ENCODE measurements at places on chromosomes 3 and 15.

DNA sequence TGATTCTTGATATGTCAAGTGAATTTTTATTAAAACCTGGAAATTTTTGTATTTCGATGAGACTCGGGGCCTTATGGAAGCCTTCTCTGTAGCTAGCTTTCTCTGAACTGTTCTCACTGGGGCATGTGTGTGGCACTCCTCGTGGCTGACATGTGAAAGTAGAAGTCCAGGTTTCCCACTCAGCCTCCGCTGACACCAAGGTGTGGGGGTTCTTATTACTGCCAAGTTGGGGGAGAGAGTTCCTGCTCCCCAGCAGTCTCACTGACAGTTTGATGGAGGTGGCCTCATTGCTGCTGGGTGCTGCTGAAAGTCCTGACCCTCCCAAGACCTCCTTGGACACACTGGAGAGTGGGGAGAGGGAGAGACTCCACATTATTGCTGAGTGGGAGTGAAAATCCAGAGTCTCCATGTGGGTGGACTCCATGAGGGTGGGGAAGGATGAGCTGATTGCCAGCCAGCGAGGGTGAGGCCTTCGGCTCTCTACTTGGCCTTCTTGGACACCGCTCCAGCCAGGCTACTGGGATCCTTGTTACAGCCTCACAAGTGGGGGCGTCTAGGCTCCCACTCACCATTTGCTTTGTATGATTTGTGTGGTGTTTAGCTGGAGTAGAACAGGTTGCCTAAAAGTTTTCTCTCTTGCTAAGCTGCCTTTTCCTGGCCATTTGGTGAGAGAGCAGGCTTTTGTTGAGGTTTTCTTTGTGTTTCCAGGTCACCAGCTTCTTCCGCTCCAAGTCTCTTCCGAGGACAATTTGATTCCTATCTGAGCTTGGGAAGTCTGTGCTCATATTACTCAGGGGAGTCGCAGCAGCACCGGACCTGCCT is 64.1 kb downstream of the LSM3 start:
- no peak for DNase-seq

DNA sequence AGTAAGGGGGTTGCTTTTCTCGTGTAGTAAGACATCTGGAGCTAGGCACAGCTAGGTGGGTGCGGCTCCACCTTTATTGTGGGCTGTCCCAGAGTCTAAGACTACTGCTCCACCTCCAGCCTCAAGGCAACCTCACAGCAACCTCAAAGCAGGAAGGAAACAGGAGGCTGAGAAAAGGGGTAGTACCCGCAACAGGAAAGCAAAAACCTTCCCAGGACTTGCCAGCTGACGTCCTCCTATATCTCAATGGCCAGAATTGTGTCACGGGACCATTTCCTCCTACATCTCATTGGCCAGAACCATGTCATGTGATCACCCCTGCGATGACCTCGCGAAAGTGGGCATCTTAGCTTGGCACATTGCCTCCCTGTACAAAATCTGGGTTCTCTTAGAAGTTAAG is 4.3 kb upstream of the GPR160 start:
- no peak for DNase-seq

DNA sequence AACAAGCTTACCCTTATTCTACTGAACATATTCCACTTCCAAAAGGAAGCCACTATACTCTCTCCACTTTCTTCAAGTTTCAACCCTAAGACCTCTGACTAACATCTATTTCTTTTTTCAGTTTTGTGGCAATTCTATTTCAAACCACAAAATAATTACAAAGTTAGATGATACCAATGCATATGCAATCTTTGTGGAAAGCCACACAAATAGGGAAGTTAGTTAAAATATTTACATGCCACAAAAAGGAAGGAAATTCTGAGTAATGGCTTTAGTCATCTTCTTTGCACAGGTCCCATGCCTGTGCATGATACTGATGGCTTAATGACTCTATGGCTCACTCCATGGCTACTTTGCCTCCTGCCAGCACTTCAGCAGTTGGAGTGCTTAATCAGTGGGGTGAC is 57.0 kb upstream of the MCTP2 start:
- no peak for DNase-seq

- no peak for DNase-seq
These were observed 270.3 kb upstream of the LRRFIP2 start for GRCh38 chr3:37444696-37445095.

- no peak for DNase-seq
These were observed 500.6 kb upstream of the MCTP2 start for GRCh38 chr15:93730724-93731123.

- no peak for DNase-seq
These were observed 142.5 kb upstream of the C2CD4B start for GRCh38 chr15:62307551-62307950.

DNA sequence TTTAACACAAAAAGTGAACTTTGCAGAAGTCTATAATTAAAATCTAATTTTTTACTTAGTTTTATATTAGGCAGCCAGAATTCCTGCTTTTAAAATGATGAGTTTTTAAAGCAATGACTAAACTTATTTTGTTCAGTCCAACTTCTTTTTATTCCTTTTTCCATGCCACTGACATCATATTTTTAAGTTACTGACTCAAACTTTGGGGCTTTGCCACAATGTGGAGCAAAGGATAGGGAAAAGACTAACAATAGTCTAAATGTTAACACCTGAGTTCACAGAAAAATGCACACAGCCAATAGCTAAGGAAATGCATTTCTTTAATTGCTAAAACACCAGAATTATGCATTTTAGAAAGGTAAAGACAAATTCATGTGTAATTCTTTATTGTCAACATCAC is 647.6 kb upstream of the DPPA4 start:
- no peak for DNase-seq

- DNase-seq, result no peak
These were observed 327.1 kb upstream of the TBC1D5 start for GRCh38 chr3:18069568-18069967.

DNA sequence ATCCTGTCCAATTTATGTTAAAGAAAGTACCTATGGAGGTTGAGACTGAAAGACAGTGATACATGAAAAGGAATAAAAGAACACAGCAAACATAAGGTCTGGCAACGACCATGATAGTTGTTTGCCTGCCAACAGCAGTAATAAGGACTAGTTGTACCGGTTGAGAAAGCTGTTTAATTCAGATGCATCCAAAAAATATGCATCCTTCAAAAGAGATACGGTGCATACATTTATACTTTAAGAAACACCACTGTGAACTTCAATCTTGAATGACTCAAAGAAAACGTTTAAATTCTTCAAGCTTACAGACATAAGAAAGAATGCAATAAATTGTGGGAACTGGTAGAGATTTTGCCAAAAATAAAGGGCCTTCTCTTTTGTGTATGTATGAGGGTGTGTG is 492.1 kb downstream of the NLGN1 start:
- DNase-seq, result no peak

DNA sequence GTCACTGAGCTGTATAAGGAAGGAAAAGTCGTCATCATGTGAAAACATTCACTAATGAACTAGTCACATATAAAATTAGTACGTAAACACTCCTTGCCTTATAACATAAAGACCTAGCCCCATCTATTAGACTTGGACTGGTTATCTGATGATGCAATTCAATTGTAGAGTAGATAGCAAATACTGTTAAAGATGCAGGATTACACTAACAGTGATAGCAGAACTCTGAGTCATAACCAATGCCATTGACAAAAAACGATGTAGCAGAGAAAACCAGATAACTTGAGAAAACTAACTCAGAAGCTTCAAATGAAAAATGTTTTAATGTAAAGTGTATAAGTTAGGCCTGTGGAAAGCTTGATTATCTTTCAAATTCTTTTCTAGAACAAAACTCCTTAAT is 132.2 kb downstream of the WDR72 start:
- DNase-seq, result no peak

DNA sequence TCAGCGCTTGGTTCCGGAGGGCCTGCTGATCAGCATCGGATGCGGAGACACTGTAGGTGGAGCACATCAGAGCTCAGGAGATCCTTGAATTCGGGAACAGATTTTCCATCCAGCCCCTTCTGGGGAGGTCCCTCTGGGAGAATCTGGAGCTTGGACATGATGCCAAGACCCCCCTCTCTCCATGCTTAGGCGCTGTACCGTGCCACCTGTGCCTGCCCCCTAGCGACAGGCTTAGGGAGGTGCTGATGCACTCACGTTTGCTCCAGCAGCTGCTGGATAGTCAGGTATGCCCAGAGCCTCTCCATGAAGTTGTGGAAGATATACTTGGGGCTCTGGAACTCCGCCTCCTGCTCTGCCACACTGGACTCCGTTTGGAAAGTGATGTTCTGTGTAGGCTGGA is 9.7 kb downstream of the ITIH4 start:
- DNase-seq, result peak; percentile 56

DNA sequence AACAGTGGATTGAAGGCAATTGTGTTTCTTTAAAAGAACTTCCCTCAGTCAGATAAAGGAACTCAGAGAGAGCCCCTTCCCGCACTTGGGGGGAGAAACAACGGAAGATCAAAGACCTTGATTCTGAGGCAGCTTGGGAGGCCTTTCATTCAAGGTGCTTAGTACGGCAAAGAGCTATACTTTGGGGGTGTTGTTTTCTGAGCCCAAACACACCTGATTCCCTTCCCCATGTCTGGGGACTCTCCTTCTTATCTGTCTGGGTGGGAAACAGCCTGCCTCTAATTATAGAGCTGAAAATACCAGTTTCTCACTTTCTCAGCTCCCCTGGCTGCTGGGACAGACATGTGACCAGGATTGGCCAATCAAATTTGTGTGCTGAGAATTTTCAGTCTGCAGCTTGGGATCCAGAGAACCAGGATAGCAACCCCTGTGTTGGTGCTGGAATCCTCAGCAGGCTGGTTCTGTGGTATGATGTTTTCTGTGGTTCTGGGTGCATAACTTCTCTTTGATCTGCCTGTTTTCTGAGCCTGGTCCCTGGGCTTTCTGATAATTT is 19.4 kb upstream of the IQCF6 start:
- DNase-seq, result no peak

DNA sequence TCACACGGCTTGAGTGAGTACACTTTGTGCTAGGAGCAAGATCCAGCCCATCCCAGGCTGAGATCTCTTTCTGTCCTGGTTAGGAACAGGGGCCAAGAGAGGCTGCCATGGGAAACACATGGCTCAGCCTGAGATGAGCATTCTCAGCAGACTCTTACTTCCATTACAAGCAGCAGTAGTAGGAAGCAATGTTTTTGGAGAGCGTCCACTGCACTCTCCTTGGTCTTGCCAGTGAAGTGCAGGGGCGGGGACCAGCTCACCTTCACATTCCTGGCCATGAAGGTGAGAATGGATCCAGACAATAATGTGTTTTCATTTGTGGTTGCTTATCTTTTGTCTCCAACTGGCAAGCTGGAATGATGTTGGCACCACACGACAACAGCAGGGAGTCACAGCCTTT is 24.7 kb downstream of the ZNF80 start:
- DNase-seq, result no peak

DNA sequence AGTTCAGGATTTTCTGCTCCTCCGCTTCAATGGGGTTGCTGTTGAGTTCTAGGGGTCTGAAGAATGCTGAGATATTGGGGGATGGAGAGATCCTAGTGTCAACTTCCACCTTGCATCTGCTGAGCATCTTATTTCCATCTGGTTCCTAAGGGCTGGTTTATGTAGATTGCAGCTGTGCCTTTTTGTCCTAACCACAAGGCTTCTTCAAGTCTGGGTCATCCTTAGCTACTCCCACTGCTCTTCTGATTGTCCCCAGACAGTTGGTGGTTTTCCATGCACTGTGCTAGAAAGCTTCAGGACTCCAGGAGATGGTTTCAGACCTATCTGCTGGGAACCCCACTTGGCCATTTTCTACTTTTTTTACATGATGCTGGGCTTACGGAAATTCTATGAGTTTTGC is 125.0 kb downstream of the IL20RB start:
- DNase-seq, result no peak

GRCh38 chr15:54482251-54482650 is 504.0 kb downstream of the UNC13C start:
- DNase-seq, result no peak

GRCh38 chr3:98914210-98915080 is 12.9 kb upstream of the DCBLD2 start:
- no peak for DNase-seq

DNA sequence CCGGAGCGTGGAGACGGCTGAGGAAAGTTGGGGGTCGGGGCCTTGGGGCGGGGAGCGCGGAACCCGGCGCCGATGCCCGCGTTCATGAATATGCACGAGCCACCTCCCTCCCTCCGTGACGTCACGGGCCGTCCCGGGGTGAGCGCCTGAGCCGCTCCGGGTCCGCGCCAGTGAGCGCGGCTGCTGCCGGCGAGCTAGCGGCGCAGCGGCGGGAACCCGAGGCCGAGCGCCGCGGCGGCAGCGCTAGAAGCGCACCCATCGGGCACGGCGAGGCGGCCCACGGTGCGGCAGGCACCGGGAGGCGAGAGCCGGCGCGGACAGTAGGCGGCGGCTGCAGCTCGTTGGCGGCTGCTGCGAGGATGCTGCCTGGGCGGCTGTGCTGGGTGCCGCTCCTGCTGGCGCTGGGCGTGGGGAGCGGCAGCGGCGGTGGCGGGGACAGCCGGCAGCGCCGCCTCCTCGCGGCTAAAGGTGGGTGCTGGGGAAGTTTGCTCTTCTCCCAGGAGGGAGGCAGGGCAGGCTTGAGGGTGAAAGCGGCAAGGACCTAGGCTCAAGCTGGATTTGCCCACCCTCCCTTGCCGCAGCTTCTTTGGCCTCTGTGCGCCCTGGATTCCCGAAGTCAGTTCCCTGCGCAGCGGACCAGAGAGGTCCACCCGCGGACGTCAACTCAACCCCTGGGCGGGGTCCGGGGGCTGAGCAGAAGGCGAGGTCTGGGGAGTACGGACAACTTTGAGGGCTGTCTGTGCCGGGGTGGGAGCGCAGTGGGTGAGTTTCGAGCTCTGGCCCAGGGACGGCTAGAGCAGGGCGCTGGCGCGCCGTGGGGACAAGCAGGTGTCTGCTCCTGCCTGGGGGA is at the start of gene CLSTN2:
TSS of gene CLSTN2 (plus strand) at position 170 of the 850 bp plus-strand sequence.
- peak; percentile 52 for DNase-seq

- no peak for DNase-seq
These were observed 195.8 kb downstream of the MECOM start for GRCh38 chr3:169467751-169468150.

- no peak for DNase-seq
These were observed 40.8 kb downstream of the RPLP1 start for GRCh38 chr15:69493406-69493805.

- DNase-seq, result no peak
These were observed 47.6 kb downstream of the MITF start for GRCh38 chr3:69786854-69787253.

GRCh38 chr15:74036271-74037170 is 42.0 kb downstream of the PML start:
- DNase-seq, result peak; percentile 84

DNA sequence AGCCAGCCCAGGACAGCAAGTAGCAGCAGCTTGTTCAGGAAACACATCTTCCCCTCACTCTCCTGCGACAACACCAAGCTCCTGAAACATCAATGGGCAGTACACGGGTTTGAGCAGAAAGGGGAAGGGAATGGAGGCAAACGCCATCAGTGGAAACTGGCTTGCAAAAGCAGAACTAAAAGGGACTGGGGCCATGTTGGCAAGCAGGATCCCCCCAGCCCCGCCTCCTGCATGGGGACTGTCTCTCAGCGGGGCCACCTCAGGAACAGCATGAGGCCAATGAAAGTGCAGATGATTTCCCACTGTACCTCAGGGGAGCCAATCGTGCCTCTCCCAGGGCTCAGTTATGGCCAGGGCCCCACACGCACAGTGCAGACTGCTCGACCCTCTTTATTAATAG is 6.8 kb downstream of the CDAN1 start:
- DNase-seq, result no peak

- no peak for DNase-seq
These were observed 14.7 kb upstream of the CHD2 start for GRCh38 chr15:92885224-92886041.
